ENCODE measurements at places on chromosomes 3 and 15.

DNA sequence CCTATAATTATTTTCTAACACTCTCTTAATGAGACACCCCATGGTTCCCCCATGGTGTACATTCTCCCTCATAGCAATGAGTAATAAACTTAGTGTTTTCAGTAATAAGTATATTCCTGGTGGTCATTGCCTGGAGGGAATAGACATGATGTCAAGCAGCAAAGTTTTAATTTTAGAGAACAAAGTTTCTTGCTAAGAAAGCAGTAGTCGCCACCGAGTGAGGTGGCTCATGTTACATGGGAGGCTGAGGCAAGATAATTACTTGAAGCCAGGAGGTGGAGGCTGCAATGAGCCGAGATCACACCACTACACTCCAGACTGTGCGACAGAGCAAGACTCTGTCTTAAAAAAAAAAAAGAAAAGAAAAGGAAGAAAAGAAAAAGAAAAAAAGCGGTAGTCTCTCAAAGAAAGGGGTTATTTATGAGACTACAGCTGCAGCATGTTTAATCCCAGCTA lies 2.4 kb upstream of the ELP6 start:
- no peak for DNase-seq

- DNase-seq = no peak
Observed at GRCh38 chr3:189132839-189133238, 38.9 kb upstream of the TPRG1 start.

DNA sequence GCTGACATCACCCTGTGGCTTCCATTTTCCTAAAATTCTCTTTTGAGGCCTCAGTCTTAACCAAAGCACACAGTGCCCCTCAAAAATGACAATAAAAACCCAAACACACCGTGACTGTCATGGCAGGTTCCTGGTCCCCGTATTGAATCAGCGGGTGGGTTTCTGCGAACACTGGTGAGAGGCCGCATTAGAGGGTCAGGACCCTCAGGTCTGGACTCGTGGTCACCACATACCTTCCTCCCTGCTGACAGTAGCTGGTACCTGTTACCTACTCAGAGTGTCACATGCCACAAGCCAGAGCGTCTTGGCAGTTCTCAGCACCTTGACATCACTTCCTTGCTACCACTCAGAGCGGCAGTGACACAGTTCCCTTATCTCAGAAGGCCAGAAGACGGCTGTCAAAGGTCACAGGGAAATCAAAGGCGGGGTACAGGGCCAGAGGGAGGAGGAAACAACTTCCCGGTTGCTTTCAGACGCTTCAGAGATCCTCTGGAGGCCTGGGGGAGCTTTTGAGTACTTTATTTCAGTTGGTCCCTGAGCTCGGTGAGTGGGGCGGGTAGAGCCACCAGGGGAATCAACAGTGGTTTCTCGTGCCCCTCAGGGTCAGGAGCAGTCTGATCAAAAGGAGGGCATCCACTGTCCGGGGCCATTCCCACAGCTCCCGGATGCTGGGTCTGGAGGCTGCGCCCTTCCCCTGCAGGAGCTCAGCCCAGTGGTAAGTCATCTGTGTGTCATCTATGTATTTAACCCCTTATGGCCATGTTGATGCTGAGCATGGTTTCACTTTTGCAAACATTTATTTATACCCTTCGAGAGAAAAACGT lies at the start of the genes CCR5AS and CCRL2:
Gene CCR5AS, minus strand, starts transcription at position 279 of the 824 bp plus-strand sequence.
Gene CCRL2, plus strand, starts transcription at position 472 of the 824 bp plus-strand sequence. CDS start 821 bp downstream, outside the sequence.
- peak; percentile 40 for DNase-seq

DNA sequence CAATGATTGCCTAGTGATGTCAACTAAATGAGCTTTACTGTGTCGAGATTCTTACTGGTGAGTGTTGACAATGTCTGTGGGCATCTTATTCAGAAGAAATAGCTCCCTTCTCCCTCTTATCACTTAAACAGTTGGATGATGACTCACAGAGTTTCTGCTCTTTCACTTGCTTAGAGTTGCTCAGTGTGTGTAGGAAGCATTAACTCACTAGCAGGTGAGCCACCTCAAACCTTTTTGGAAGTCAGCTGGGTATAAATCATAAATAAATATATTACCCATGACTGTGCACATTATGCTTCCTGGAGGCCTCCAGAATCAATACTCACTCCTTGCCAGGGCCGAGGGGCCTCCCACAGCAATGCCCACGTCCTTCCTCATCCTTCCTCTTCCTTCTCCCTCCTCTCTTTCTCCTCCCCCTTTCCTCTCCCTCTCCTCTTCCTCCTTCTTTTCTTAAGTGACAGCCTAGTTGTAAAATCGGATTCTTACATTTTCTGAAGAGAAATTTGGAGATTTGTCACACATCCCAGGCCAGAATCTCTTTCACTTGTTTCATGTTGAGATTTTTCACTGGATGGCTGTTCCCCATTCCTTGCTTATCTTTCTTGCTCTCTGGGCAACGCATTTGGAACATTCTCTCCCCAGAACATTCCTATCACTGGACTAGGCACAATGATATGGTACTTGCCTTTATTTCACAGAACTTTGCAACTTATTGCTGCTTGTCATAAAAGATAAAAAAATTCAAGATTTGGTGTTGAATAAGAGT lies 17.5 kb downstream of the SHC4 start:
- DNase-seq = no peak

GRCh38 chr3:127114337-127115070 lies 78.4 kb upstream of the PRR23E start:
- no peak for DNase-seq

DNA sequence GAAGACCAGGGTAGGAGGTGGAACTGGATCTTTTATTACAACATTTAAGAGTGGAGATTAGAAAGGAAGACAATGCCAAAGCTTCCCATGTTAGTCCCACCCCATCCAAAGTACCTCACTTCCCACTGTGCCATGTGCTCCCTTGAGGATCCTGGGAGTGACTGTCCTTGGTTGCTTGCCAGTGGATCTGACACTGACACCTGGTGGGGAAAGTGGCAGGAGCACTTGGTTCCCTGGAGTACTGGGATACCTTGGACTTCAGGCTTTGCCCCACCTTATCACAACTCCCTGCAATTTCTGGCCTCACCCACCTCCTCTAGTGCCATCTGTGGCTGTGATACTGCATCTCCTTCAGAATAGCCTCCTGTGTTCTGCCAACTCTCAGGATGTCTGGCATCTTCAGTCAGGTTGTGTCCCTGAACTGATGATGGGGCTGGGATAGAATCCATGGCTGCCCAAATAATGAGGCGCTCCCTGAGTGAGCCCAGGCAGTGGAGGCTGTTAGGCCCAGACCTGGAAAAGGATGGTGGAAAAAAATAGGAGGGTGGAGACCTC lies 1.3 kb downstream of the ELL3 start:
- DNase-seq = no peak

GRCh38 chr3:157104928-157105652 lies 54.9 kb downstream of the CCNL1 start:
- DNase-seq = peak; percentile 44

GRCh38 chr15:99320374-99321215 lies 69.3 kb downstream of the LRRC28 start:
- DNase-seq = no peak

GRCh38 chr3:30940740-30941139 lies 46.3 kb upstream of the GADL1 start:
- DNase-seq = no peak

DNA sequence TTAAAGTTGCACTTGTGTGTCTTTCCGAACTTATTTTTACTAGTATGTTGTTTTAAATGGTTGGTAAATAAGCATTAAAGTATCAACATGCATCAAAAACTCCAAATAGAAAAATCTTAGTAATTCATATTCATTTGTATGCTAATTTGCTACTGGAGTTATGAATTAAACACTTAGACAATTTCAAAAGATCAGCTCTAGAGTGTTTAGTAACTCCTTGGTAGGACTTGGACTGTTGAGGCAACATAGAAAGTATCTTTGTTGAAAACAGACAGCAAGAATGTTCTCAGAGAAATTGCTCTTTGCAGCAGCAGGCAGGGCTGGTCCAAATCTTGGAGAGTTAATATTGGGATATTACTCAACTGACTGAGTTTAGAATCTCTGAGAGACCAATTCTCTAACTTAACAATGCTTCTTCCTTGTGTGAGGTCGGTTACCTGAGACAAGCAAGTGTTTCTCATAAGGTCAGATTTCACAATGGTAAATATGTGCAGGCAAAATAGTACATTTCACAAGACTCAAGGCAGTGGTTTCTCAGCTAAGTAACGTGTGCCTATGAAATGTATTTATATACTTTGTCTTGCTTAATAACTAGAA lies 147.8 kb upstream of the IL12A start:
- DNase-seq = no peak

GRCh38 chr3:181017690-181018089 lies 28.2 kb upstream of the DNAJC19 start:
- DNase-seq = no peak

DNA sequence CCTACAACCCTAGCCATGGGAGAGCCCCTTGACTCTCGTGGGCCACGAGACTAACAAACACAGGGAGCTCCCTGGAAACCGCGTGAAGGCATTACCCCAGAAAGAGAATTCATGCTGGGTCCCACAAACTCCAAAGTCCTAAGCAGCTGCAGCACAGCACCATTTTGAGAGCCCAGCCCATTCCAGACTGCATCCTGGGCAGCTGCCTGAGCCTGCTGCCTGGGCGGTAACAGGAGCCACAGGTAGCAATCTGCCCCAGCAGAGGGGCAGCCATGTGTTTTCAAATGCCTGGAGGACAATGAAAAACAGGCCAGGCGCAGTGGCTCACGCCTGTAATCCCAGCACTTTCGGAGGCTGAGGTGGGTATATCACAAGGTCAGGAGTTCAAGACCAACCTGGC lies 62.9 kb upstream of the TBC1D23 start:
- no peak for DNase-seq

DNA sequence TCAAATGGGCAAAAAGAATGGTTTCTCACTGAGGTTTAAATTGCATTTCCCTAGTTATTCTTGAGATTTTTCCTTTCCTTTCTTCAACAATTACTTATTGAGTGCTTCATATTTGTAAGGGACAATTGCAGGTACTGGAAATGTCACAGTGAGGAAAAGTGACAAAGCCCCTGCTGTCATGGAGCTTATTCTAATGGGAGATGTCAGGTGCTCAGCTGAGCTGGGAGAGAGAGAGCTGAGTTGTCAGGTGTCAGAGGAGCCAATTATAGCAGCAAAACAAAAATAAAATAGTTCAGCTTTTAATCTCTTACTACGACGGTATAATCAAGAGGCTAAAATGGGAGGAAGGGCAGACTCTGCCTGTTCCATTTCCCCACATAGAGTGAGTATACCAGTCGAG lies 42.0 kb downstream of the CD86 start:
- no peak for DNase-seq

DNA sequence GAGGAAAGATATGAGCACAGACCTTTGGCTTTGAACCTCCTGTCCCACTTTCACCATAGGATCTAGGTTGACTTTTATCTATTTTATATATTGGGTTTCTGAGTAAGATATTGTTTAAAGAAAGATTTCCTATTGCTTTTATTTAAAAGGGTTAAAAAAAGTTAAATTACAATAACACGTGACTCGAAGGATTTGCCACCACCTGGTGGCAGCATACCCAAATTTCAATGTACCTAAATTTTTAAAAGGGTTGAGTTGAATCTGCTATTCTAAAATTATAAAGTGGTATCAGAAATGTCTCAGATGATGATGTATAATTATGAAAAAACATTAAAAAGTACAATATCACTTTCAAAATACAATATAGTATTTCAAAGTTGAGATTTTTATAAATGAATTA lies 368.4 kb downstream of the MECOM start:
- no peak for DNase-seq

- DNase-seq = no peak
Observed at GRCh38 chr3:101819649-101820206, 29.6 kb upstream of the NFKBIZ start.

DNA sequence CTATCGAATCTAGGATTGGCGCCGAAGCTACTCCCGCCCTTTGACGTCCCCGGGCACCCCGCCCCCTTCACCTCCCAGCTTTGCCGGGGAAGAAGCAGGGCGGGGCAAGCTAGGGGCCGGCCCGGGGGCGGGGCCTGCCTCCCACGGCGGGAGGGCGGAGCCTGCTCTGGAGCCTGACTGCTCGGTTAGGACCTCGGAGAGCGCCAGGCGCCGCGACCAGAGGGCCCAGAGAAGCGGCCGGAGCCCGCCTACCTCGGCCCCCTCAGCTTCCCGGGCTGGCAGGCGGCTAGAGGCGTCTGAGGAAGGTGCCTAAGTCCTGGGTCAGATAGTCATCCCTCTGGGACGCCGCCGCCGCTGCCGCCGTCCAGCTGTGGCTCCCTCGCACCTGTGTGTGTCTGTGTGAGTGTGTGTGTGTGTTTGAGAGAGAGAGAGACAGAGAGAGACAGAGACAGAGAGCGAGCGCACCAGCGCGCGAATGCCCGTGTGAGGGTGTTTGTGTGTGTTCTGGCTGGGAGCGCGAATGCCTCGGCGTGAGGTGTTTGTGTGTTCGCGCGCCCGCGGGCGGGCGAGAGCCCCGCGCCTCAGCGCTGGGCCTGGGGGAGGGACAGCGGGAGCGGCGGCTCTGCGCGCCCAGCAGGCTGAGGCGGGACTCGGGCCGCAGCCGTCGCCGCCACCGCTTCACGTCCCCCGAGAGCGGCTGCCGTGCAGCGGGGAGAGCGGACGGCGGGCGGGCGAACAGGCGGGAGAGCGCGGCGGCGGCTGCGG lies at the start of gene STXBP5L:
Gene STXBP5L, plus strand, starts transcription at position 176 of the 765 bp plus-strand sequence. CDS start 1,374 bp downstream, outside the sequence.
- peak; percentile 47 for DNase-seq

DNA sequence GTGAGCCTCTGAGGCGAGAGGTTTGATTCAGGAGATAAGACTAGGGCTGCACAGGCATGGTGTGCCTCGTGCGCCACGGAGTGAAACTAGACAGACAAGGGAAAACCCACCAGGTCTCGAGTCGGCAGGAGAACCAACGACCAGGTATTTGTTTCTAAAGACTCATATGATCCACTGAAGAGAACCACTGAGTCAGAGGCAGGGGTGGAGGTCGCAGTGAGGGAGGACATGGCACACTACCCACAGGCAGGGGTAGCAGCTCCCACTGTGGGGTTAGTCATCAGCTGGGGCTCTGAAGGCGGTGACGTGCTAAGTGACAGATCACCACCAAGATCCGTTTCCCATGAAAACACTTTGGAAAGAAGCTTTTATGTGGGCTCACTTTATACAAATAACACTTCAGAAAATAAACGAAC lies 45.7 kb downstream of the CHSY1 start:
- DNase-seq = no peak

- DNase-seq = no peak
Observed at GRCh38 chr3:33940149-33940548, 141.7 kb downstream of the PDCD6IP start.

All from GM19239 (cell line).